ENCODE measurements at places on chromosomes 5 and 9.

DNA sequence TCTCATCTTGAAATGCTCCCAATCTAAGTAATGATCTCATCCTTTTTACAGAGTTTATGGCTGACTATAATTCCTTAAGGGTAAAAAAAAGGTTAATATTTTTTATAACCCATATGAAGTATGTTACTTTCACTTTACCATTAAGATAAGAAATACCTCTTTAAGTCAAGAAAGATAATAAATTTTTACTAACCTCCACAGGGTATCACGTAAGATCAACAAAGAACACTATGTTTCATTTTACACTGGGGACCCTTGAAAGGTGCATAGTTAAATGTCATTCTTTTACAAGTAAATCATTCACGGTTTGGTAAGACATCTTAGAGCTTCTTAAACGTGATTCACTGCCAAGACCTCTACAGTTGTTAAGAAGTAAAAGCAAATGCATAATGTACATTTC lies 472.7 kb upstream of the CDH9 start:
- no peak for DNase-seq

DNA sequence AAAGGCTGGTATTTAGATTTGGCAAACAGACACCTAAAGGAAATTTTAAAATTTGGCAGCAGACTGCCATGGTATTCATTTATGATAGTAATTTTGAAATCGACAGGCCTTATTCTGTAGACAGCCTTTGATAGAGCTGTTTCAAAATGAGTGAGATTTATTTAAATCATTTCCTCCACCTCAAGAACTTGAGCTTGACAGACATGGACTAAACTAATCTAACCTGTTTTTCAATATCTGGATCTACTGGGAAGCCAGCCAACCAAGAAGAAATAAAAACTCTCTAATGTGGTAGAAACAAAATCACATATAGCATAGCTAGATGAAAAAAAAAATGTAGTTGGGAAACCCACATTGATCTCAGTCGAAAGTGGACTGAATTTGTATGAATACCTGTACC lies 56.9 kb upstream of the RASA1 start:
- no peak for DNase-seq

GRCh38 chr5:32638309-32638708 lies 53.0 kb downstream of the SUB1 start:
- DNase-seq: no peak

GRCh38 chr9:109164042-109164441 lies 3.0 kb downstream of the FRRS1L start:
- DNase-seq: no peak

DNA sequence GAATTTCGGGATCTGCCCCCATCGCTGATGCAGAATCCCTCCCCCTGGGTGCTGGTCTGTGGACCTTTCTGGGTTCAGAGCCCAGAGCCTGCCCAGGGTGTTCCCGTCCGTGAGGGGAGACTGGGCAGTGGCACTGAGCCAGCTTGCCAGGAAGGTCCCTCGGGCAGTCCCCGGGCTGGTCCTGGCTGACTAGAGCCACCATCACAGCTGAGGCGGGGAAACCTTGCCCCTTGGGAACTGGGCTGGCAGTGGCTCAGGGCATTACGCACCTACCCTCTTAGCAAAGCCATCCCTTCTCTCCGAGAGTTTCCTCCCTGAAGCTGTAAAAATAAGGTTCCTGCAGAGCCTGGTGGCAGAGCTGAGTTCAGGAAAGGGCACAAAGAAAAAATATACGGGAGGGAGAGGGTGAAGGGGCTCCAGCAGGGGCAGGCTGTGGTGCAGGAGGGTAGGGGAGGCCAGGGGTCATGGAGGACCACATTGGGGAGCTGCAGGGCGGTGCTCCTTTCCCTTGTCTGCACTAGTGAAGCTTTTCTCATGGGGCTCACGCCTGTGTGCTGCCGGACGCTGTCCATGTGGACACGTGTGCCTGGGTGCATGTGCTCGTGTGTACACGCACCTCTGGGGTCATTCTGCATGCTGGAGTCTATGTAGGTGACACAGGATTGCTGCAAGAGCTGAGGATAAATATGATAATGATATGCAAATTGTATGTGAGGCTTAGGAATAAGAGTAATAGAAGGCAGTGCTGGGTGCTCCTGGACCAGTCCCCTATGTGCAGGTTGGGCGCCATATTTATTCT lies 118.9 kb downstream of the LHX2 start:
- no peak for DNase-seq

- no peak for DNase-seq
Observed at GRCh38 chr9:38027714-38028113, 41.3 kb downstream of the SHB start.

- DNase-seq: no peak
Observed at GRCh38 chr5:21173036-21173435, 1185.0 kb upstream of the CDH18 start.

DNA sequence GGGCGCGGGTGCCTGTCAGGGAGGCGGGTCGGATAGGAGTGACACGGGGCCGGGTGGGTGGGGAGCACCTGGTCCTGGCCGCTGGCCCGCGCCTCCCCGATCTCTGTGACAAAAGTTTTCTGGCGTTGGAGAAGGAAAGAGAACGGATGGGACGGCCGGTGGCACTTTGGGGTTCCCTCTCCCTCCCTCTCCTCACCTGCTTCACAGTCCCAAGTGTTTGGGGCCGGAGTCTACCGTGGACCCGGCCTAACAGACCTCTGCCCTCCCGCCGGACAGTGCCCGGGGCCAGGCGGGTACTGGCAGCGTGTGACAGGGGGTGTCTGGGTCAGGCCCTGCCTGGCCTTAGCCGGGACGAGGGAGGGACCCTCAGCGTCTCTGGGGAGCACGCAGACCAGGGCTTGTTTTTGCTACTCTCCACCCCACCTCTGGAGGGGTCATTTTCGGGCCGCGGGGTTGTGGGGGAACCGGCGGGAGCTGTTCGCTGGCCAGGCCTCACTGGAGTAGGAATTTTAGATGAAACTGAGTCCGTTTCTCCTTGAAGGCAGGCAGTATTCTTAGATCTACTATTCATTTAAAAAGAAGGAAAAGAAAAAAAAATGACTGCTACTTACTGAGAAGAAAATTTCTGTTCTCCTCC lies 1.7 kb downstream of the PRDM6 start:
- DNase-seq: no peak

DNA sequence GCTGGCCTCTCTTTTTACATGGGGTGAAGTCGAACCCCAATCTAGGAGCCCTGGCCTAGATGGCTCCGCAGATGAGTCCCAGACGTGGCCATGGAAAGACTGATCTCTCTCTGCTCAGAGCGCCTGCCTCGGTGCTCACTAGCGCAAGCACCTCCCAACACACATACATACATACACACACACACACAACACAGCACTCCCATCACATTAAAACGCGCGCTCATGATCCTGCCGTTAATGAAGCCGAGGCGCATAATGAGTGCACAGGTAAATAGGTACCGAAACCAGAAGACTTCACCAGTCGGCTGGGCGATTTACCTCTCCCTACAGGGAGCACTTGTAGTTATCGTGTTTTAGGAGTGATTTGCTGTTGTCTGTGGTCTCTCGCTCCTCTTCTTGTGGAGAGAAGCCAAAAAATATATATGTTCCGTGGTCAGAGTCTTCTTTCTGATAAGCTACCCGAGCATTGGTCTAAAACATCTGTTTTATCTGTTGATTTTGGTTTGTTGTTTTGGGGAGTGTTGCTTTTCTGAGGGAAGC lies 207.7 kb downstream of the MEF2C start:
- no peak for DNase-seq

- DNase-seq: no peak
Observed at GRCh38 chr9:108412755-108413154, 443.0 kb downstream of the ACTL7B start.

DNA sequence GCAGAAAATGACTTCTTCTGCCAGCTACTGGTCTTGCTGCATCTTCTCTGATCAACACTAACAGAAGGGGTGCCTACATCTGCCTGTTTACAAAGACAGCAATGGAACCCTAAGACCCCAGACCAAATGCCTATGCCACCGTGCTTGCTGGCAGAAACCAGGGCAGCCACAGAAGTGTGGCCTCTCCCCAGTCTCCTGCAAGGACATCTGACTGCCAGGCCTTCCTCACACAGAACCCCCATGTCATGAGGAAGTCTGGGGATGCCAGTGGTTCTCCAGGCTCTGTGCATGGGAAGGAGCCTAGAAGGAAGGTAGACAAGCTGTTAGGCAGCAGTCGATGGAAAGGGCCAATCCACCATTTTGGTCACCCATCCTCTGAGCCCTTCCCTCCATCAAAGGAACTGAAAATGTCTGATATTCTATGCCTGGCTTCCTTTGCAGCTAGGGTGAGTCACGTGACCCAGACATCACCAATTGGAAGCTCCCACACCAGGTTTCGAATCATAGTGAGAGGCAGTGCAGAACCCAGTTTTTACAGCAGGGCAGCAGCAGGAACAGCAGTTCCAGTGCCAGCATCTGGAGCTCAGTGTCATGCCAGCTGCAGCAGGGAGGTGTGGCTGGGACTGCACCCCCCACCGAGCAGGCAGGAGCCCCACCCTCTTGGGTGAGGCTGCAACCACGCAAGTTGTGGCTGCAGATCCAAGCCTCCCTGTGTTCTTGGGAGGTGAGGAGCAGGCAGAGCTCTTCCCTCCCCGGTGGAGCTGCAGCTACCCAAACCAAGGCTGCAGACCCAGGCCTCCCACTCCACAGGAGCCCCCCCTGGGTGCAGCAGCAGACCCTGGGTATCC lies 123.4 kb downstream of the OLFM1 start:
- no peak for DNase-seq

DNA sequence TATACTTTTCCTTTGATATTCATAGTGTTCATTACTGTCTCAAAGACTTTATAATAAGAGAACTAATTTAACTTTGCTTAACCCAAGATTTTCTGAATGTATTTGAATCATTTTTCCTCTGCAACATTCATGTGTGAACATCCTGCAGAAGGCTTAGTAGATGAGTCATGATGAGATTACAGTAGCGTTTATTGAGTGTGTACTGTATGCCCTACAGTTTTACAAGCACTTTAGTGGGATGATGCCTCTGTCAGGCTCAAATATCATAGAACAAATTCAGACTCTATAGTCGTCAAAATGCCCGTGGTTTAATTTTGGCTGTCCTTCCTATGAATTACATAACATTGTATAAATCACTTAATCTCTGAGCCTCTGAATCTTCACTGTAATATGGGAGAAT lies 41.2 kb downstream of the FYB1 start:
- DNase-seq: no peak

DNA sequence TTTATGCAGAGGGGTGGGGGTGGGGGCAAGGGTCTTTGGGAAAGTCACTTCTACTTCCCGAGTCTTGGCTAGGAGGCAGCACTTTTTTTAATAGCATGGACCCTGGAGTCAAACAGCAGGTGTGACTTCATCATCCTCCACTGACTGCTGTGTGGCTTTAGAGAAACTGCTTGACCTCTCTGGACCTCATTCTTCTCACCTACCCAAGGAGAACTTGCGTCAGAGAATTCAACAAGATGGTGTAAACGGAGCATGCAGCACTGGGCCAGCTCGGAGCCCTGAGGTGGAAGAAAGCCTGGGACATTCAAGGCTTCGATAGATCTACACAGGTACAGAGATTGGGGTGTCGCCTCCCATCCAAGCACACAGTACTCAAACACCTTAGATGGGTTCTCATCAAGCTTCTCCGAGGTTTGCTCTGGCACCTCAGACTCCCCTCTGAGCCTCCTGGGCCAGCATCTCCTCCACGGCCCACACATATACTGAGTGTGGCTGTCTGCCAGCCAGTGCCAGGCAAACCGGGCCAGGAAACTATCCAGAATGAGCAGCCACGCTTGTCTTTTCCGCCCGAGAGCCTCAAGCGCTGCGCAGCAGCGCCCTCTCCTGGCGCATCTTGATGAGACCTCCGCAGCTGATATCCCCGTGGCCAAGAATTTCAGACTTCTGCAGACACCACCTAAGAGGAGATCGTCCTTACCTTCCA lies 4.6 kb upstream of the SLC25A48 start:
- DNase-seq: no peak

DNA sequence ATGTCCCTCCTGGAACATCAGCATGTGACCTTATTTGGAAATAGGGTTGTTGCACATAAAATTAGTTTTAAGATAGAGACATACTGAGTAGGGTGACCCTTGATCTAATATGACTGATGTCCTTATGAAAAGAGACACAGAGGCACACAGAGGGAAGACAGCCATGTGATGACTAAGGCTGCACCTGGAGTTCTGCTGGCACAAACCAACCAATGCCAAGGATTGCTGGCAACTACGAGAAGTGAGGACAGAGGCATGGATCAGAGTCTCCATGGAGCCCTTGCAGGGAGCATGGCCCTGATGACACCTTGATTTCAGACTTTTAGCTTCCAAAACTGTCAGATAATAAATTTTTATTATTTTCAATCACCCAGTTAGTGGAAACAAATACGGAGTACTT lies 101.9 kb downstream of the FBXL7 start:
- no peak for DNase-seq

- no peak for DNase-seq
Observed at GRCh38 chr5:73587923-73588322, 22.4 kb downstream of the UTP15 start.

DNA sequence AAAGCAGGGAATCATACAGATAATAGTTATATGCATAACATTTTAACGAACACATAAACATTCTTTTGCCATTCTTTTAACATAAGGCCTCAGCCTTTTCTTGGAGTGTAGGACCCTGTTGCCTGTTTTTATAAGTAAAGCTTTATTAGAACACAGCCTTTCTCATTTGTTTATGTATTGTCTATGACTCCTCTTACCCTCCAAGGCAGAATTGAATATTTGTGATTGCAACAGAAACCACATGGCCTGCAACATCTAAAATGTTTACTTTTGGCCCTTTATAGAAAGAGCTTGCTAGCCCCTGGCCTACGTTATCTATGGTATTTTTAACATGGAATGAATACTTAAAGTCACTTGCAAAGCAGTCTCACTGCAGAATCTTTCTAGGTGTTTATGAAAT lies 2.6 kb downstream of the SLC31A1 start:
- no peak for DNase-seq

DNA sequence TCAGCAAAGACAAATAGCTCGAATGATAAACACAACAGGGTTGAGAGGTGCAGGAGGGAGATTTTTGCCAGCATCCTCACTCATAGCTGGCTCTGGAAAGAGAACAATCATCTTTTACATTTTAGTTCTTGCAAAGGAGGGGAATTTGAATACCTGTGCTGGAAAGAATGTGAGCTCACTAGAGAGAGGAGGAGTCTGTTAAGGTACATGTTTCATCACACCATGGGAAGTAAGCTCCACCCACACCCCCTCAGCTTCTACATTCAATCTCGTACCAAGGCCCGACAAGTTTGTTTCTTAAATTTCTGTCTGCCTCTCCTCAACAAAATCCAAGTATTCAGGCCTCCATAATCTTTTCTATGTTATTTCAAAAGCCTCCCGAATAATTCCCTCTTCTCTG lies 254.6 kb downstream of the BRINP1 start:
- no peak for DNase-seq

- DNase-seq: no peak
Observed at GRCh38 chr5:1312993-1313833, 18.3 kb upstream of the TERT start.

DNA sequence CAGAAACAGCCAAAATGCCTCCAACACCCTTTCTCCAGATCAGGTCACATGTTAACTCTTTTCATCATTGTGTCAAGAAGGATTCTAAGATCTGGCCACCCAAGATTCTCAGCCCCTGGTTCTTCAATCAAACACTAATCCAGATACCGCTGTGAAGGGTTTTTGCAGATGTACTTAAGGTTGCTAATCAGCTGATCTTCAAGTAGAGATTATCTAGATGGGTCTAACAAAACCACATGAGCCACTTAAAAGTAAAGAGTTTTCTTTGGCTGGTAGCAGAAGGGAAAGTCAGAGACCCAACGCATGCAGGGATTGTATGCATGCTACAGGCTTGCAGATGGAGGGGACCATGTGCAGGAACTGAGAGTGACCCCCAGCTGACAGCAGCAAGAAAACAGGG lies 267.9 kb downstream of the CDK5RAP2 start:
- no peak for DNase-seq

Measured in activated T-helper 1 cell treated with anti-CD3 and anti-CD28 coated beads, Interleukin-2, amount 50 U/mL, for 16 hours (primary cell).